ENCODE measurements at places on chromosomes 3 and 15.
A peak's percentile ranks its signal among the peaks of the same experiment; 100 is the strongest.

GRCh38 chr3:195204360-195205163, 66.4 kb downstream of the XXYLT1 start:
- no peak for DNase-seq

- no peak for DNase-seq
Observed at GRCh38 chr3:129536374-129536667, 6.7 kb upstream of the H1-8 start.

- DNase-seq: no peak
Observed at GRCh38 chr3:111800472-111800871, 58.6 kb upstream of the PHLDB2 start.

DNA sequence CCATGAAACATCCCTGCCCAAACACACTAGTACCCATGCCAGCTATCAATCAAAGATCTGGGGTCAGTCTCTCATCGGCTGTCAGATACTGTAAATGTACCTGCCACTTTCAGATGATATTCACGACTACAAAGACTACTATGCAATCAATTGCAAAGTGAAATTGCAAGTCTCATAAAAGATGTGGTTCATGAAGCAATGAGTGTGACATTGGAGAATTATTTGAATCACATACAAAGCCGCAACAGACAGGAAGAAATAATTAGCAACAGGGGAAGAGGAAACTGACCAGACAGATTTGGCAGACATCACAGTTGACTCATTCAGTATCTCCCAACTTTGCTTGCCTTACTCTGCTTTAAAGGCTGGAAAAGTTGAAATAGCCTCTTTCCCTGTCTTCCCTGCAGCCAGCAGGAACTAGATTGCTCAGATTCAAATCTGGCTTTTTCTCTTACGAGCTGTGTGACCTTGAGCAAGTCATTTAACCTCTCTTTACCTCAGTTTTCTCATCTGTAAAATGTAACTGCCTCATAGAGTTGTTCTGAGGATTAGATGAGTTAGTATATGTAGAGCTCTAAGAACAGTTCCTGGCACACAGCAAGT, 95.7 kb upstream of the C3orf80 start:
- DNase-seq: peak; percentile 56

DNA sequence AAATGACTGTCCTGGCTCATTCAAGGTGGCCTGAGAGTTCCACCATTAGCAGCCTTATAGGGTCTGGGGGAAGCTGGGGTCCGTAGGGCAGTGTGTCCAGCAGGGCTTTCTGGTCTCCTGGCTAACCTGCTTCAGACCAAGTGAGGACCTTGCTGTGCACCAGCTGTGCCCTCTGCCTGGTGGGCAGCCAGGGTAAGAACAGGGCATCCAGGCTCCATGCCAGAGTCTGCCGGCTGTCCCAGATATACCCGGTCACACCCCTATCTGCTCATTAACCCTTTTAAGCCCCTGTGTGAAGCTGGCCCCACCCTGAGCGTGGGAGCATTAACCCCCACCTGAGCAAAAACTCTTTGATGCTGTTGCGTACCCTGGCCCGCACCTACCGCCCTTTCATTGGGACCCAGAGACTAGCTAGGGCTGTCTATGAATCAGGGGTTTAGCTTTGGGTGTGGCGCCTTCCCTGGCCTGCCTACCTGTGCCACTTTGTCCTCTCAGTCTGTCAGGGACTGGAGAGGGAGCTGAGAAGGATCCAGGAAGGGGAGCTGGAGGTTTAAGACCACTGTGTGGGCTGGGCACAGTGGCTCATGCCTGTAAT, 17.6 kb downstream of the SEMA3F start:
- no peak for DNase-seq

GRCh38 chr15:46872981-46873330, 844.3 kb upstream of the SEMA6D start:
- DNase-seq: no peak

DNA sequence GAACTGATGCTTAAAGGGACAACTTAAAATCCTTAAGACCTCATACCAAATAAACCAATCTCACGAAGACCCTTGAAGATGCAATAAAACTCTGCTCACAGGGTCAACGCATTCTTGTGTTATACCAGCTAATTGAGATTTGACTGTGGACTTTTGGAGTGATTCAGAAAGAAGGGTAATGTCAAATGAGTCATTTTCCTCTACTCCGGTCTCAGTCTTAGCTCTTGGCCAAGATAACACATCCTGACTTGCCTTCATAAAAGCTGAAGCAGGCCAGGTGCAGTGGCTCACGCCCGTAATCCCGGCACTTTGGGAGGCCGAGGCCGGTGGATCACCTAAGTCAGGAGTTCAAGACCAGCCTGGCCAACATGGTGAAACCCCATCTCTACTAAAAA, 3.8 kb downstream of the PKM start:
- DNase-seq: peak; percentile 90

DNA sequence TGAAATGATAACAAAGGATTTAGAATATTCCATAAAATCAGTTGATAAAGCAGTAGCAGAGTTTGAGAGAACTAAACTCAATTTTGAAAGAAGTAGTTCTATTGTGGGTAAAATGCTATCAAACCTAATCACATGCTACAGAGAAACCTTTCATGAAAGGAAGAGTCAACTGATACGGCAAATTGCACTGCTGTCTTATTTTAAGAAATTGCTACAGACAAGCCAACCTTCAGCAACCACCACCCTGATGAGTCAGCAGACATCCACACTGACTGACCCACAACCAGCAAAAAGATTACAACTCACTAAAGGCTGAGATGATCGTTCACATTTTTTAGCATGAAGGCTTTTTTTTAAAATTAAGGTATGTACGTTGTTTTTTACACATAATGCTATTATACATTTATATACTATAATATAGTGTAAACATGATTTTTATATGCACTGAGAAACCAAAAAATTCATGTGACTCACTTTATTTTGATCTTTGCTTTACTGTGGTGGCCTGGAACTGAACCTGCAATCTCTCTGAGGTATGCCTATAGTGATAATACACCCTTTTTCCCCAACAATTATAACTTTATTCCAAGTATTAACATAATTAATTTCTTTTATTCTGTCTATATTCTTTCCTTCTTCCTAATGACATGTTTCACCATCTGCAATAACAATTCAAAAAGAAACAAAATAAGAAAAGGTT, 109.9 kb downstream of the TBC1D5 start:
- peak; percentile 48 for DNase-seq

DNA sequence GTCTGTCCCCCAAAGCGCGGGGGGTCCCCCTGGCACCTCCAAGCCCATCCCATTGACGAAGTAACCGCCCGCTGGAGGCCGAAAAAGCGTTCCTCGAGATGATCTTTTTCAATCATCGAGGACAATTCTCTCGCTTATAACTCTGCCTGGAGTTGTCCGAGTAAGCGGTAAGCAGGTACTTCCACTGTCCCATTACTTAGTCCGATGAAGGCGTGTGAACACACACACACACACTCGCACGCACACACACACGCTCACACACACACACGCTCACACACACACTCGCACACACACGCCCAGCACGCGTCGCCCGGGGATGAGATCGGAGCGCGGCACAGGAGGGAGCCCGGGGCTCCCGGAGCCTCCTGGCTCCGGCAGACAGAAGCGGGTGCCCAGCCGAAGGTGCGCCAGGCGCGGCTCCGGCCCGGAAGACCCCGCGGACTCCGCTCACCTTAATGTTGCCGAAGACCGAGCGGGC, 430 bp downstream of the SLCO2A1 start:
- DNase-seq: no peak

- DNase-seq: no peak
Observed at GRCh38 chr3:40336101-40336500, 26.6 kb downstream of the EIF1B start.

GRCh38 chr3:188194332-188194731, 40.4 kb downstream of the LPP start:
- DNase-seq: no peak

- no peak for DNase-seq
Observed at GRCh38 chr15:66646799-66647198, 55.2 kb upstream of the SMAD6 start.

GRCh38 chr3:97010881-97011657, 196.7 kb downstream of the EPHA6 start:
- no peak for DNase-seq

DNA sequence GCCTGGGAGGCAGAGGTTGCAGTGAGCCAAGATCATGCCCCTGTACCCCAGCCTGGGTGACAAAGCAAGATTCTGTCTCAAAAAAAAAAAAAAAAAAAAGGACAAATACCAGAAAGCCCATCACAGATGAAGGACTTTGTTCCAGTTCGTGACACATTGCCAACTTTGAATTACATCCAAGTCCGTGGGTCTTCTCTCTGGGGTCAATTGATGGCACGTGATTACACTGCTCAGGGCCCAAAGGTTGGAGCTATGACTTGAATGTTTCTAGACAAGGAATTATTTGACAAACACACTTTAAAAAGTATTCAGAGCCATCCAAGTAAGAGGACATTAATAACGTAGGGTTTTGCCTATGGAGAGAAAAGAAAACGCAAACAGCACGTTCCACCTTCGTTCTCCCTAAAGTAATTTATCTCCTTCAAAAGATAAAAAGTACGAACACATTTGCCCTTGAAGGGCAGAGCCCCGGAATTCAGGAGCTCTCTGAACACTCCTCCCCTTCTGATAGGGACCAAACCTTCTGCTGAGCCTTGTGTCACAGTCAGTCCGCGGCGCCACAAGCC, 31.3 kb upstream of the ST3GAL6 start:
- DNase-seq: no peak

GRCh38 chr3:34938784-34939183, 700.5 kb upstream of the ARPP21 start:
- DNase-seq: no peak

- no peak for DNase-seq
Observed at GRCh38 chr15:38455092-38455491, 1.2 kb downstream of the FAM98B start.

DNA sequence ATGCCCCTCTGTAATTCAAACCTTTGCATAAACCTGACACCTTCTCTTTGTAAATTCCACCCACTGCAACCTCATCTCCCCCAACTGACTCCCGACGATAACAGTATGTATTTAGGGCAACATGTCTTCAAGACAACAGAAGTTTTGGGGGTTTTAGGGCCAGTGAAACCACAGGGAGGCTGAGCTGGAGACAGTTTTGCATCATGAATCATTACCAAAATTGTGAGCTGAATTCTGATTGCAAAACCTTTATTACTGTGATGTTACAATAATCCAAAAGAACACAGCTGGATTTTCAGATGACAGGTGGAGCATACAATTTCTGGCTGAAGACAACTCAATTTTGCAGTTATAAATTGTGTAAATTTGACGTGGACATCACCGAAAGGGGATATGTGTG, 281.3 kb upstream of the TTC14 start:
- DNase-seq: no peak

DNA sequence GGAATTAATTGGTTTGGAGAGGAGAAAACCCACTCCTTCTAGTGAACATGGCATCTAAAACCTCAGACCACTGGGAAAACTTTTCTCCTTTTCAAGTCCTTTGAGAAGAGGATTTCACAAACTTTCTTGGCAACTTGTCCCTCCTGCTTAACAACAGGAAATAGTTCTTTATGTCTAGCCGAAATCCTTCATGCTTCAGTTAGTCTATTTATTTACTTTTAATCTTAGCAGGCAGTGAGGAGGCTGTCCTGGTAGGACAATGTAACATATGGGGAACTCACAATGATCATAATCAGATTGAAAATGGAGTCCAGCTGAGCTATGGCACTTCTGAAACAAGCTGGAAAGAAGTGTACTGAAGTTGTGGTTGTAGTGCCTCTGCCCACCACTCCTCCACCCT, 50.6 kb downstream of the KY start:
- no peak for DNase-seq

GRCh38 chr3:150740733-150741496, 22.1 kb downstream of the SIAH2 start:
- peak; percentile 57 for DNase-seq

- DNase-seq: no peak
Observed at GRCh38 chr3:114428044-114428595, 134.3 kb downstream of the TIGIT start.

DNA sequence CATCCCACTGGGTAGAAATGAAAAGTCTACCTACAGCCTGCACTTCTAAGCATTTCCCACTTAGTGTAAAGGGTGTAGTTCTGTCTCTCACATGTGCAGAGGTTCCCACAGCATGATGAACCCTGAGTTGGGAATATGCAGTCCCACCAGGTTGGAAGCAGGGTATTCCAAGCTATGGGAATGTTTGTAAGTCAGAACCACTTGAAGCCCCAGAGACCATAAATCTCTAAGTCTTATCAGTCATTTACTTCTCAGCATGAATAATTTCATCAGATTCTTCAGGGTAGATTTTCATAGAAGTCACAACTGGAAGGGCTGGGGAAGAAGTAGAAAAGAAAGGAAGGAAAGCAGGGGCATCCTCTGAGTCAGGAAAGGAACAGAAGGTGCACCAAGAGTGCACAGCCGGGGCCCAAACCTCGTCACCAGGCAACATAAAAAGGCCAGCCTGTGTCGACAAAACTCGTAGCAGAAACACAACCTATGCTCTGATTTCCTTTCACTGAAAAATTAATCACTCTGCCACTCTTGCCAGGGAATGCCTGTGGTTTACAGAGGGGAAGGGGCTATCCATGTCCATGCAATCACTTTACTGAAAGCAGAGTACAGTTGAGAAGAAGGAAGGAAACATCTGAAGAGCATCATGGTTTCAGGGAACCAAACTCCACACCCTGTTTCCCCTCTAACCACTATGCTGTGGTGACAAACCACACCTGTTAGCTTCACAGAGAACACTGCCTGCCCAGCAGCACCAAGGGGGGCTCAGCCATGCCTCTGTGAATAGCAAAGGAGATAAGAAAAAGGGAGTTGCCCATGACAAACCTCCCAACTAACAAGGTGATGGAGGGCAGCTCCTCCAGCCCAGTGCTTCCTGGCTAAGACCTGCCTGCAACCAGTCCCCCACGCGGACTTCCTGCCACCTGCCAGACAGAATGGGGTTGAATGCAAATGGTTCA, 40.5 kb downstream of the SH3BP5 start:
- DNase-seq: peak; percentile 80
